Activated CD4-positive, alpha-beta memory T cell treated with anti-CD3 and anti-CD28 coated beads for 36 hours (primary cell): ENCODE measurements at places on chromosomes 12 and 14. TPM values are rescaled to one million over a fixed set of nuclear protein-coding genes. Genes with fewer than 3 reads are reported as not detected.

DNA sequence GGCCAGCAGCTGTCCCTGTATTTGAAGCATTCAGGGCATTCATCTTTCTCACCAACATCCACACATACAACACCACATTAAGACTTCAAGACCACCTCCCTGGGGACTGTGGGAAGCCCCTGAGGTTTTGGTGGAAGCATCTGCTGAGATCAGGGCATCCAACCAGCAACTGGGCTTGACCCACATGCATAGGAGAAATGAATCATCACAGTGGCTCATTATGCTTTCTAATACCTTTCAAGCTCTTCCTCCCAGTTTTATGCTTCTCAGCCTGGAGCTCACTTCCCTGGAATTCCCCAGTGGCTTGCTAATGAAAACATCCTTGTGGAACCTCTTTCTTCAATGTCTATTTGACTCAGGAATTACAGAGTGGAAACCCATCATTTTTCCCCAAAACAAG lies 21.4 kb upstream of the CMKLR1 start:
- no peak for DNase-seq

DNA sequence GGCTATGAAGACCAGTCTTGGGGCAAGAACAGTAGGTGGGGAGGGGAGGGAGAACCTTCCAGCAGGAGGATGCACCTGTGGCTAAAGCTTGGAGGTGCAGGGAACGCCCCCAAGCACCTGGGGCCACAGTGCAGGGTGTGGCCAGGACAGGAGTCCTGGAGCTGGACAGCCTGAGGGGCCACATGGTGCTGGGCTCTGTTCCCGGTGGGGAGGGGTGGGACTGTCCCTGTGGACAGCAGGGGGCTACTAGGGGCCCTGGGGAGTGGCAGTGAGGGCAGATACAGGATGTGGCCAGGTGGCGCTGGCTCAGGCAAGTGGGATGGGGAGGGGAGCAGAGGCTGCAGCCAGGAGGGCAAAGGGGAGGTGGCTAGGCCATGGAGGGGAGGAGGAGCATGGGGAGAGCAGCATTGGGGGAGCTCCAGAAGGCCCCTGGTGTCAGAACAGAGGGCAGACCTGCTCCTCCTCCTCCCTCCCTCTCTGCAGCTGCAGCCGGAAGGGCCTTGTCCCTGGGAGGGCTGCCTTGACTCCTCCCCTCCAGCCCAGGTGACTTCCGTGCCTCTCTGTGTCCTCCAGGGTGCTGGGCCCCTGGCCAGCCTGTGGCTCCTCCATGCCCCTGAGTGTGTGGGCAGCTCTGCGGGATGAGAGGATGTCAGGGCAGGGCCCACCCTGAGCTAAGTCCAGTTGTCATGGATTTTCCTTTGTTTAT lies 68.4 kb upstream of the DLK1 start:
- DNase-seq = no peak

DNA sequence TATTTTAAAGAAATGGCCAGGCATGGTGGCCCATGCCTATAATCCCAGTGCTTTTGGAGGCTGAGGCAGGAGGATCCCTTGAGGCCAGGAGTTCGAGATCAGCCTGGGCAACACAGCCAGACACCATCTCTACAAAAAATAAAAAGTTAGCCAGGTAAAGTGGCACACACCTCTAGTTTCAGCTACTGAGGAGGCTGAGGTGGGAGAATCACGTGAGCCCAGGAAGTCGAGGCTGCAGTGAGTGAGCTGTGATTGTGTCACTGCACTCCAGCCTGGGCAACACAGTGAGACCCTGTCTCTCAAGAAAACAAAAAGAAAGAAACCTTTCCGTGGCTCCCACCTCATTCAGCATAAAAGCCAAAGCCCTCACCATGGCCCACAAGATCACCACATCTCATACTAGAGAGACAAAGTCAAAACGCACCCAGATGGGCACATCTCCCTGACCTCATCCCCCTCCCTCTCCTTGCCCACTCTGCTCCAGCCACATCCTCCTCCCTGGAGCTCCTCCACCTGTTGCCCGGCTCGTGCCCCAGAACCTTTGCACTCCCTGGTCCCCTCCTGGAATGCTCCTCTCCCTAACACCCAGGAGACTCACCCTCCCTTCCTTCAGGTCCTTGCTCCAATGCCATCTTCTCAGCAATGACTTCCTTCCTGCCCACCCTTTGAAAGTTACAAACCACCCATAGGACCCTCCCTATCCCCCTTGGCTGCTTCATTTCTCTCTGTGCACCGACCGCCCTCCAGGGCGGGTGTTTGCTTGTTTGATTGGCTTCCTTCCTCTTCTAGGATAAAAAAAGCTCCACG lies 4.8 kb upstream of the SCARB1 start:
- DNase-seq = no peak

- no peak for DNase-seq
These were observed 286.9 kb upstream of the PRKD1 start for GRCh38 chr14:30214461-30215090.

GRCh38 chr14:54703724-54704123 lies 136.8 kb downstream of the SAMD4A start:
- no peak for DNase-seq

DNA sequence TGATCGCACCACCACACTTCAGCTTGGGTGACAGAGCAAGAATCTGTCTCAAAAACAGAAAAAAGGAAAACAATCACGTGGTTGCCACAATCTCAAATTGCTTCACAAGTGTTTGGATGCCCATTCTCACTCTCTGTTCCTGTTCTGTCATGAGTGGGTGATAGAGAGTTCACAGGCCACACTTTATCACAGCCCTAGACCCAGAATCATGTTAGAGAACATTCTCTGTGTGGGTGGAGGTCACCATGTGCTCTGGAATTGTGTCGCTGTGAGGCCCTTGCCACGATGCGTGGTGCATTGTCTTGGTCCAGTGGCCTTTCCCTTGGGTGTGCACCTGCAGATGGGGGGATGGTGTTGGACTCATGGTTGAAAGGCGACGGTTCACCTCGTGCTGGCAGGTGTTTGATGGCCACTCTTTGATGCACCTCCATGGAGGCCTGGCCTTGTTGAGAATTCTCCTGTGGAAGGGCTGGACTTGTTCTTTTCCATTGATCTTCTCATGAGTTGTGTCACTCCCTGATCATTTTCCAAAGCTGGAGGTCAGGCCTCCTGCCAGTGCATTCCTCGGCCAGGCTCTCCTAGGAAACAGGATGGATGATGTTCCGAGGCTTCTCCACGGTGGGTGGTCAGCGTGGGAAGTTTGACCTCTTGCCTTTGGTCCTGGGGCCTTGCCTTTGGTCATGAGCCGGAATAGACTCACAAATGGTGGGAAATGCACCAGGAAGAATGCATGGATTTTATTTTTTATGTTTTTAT lies 91.9 kb downstream of the SLC24A4 start:
- no peak for DNase-seq

- no peak for DNase-seq
These were observed 788 bp downstream of the KRT72 start for GRCh38 chr12:52600475-52600874.

- DNase-seq = no peak
These were observed 50.0 kb upstream of the STON2 start for GRCh38 chr14:81450100-81450531.

DNA sequence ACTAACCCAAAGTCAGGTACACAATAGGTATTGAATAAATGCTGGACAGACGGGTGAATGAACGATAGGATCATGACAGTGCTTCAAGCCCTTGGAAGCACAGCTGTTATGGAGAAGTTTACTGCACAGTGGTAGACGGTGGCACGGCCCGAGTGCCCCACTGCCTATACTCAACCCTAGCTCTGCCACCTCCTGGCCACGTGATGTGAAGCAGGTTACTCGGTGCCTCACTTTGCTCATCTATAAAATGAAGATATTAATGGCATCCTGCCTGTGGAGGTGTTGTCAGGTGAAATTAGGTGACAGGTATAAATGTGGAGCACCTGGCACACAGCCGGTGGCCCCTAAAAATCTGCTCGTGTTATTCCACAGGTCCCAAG lies 5.8 kb downstream of the ASB2 start:
- DNase-seq = peak; percentile 82

GRCh38 chr12:28578833-28579252 lies 388.6 kb downstream of the CCDC91 start:
- no peak for DNase-seq

DNA sequence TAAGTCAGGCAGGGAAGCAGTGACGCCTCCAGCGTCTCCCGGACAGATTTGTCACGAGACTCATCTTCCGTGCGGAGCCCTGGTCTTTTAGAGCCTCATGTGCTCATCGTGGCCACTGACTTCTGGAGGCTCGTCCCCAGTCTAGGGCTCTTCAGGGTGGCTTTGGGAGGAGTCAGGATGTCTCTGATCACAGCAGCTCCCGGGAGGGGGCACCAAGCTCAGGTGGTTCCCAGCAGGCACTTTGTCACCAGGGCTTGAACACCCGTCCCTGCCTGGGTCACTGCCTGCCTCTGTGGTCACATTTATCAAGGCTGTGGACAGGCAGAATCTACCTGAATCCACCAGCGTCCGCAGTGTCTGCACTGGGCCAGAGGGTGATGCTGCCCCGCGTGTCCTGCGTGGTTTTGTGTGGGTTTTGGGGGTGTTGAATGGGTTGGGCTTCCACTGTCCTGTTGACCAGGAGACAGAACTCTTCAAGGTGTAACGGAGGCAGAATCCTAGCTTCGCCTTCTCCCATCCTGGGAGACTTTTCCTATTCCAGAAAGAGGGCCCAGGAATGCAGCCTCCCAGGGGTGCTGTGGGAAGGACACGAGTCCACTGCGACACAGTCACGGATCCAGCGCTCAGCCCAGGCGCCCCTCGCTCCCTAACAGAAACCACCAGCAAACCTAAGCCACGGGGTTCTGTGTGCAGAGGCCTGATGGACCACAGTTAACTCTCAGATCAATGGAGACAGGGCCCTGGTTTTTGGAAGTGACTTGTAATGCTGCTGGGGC lies 132.3 kb downstream of the ADGRD1 start:
- DNase-seq = no peak

GRCh38 chr14:92794547-92794941 lies 439 bp downstream of the GOLGA5 start:
- no peak for DNase-seq

DNA sequence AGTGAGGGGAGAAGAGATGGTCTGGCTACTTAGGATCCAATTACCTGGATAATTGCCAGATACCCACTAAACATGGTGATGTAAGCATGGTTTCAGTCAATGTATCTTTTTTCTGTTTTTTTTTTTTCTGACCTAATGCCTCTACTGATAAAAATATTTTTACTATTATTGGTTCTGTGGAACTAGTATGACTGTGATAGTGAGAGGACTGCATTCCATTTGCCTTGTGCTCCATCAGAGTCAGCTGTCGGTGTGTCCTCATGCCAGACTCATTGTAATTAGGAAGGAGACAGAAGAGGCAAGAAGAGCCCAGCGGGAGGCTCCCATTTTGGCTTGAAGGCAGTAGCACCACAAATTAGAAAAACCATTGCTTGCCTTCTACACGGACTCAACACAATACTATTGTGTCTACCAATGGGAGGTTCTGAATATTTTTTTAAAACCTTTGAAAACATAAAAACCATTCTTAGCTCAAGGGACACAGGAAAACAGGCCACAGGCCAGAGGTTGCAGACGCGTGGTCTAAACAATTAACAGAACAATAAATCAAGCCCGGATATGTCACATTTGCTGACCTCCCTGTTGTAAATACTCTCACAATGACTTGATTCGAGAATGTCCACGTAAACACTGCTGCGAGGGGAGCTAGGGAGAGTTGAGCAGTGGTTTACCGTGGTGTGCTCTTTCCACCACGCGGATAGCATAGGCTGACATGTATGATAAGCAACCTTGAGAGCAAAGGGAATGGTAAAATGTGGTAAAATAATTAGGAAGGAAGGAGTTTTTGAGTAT lies 13.5 kb upstream of the DCP1B start:
- no peak for DNase-seq

DNA sequence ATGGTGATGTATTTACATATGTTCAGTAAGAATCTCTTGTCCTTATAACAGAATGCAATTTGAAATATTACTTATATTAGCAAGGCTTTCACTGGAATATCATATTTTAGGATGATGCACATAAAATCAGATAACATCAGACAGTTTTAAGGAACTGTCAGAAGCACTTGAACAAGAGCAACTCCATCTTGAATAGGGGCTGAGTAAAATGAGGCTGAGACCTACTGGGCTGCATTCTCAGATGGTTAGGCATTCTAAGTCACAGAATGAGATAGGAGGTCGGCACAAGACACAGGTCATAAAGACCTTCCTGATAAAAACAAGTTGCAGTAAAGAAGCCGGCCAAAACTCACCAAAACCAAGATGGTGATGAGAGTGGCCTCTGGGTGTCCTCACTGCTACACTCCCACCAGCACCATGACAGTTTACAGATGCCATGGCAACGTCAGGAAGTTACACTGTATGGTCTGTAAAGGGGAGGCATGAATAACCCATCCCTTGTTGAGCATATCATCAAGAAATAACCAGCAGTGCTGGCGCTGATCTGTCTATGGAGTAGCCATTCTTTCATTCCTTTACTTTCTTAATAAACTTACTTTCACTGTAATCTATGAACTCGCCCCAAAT lies 27.6 kb upstream of the ETV6 start:
- DNase-seq = peak; percentile 44

- DNase-seq = no peak
These were observed 460.2 kb downstream of the RAD51B start for GRCh38 chr14:68279777-68280233.

DNA sequence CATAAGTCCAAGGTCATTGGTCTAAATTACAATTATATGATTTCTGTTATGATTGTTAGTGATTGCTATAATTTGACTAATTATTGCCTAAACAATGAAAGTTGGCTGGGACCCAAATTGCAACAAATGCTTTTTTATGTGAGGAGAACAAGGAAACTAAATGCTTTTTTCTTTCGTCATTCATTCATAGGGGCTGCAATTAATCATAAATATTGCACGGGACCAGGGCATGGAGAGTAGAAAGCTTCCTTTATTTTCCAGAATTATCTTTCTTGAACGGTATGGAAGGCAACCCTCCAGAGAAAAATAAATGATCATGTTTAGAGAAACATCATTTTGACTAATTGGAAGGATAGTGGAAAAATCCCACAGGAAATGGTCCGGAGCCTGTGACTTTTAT lies 32.6 kb upstream of the ARHGAP5 start:
- no peak for DNase-seq

DNA sequence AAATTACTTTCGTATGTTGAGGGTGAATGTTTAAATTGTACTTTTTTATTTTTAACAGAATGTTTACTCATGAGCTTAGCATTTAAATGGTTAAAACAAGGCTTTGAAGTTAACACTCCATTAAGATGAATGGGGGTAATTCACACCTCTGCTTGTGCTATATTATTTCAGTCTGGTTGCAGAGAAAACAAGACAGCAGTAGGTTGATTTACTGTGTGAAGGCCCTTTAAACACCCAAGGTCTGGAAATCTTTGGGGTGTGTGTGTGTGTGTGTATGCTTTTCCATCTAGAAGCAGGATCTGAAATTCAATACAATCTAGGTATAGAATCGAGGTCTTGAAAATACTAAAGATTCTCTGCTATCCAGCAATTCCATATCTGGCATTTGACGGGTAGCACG lies 83.8 kb downstream of the SLC38A6 start:
- DNase-seq = no peak

- DNase-seq = peak; percentile 8
These were observed 6.5 kb downstream of the CBLN3 start for GRCh38 chr14:24422694-24423601.

- DNase-seq = no peak
These were observed 10.7 kb downstream of the TEDC1 start for GRCh38 chr14:105501504-105502291.

Gene IFT81
- 2.9 TPM for total RNA-seq

Gene STXBP6
- total RNA-seq = not detected

Gene FOXA1
- 0.19 TPM for total RNA-seq

Gene WNT5B
- total RNA-seq = not detected

Gene CD163
- total RNA-seq = not detected

Gene PYGL
- total RNA-seq = 0.71 TPM

Gene TMEM63C
- total RNA-seq = 0.80 TPM

Gene TPPP2
- total RNA-seq = not detected

Gene TAC3
- not detected for total RNA-seq
